AG04450 (cell line): ENCODE measurements at places on chromosomes 3 and 15. TPM values are rescaled to one million over a fixed set of nuclear protein-coding genes. Genes with fewer than 3 reads are reported as not detected.
A peak's percentile ranks its signal among the peaks of the same experiment; 100 is the strongest.

DNA sequence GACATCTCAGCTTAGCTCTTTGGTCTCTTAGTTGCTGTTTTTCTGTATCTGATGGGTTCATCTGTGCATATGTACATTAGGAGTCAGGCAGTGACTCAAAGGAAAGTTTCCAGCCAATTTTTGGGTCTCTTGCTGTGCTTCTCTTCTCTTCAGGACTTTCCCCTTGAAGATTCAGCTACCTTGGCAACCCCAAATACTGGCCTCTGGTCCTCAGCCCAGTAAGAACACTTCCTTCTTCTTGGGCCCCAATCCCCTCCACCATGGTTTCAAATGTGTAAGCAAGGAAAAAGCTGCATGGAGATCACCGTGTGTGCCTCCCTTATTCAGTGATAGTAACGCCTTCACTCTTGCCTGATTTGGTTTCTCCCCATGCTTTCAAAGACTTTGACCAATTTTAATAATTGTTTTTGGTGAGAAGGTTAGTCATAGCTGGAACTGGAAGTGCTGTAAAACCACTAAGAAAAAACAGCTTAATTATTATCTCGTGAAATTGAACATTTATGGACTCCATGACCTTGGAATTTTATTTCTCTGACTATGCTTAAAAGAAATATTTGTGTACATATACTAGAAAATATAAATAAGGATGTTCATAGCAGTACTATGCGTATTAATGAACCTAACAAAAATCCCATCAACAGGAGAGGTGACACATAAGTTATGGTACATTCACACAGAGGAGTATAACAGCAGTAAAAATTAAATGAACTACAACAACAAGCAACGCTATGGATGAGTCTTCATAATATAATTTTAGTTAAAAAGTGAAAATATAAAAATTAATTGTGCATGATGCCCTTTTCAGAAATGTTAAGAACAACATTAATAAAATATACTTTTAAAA, 125.3 kb upstream of the BCL6 start:
- no peak for DNase-seq

- no peak for DNase-seq
These were observed 35.5 kb downstream of the CADPS start for GRCh38 chr3:62839748-62840147.

DNA sequence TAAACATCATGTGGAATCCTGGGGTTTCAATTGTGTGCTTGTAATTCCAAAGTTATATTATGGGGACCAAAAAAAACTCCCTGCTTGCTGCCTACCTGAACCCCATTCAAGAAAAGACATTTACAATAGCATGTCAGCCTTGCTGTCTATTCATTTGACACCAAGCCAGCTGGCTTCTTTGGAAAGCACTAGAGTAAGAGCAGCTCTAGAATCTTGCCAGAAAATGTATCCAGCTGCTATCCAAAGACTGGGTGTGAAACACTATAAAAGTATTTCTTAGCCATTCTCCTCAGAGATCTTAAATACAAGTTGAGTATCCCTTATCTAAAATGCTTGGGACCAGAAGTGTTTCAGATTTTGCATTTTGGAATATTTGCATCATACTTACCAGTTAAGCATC, 87.4 kb downstream of the RAD18 start:
- peak; percentile 34 for DNase-seq

- peak; percentile 15 for DNase-seq
These were observed 673.4 kb downstream of the MECOM start for GRCh38 chr3:168990134-168990533.

GRCh38 chr3:52710512-52710911, 4.6 kb downstream of the SPCS1 start:
- no peak for DNase-seq

- DNase-seq: peak; percentile 91
These were observed 207.0 kb upstream of the DCBLD2 start for GRCh38 chr3:99108508-99108907.

- no peak for DNase-seq
These were observed 71.7 kb downstream of the TTBK2 start for GRCh38 chr15:42848846-42849245.

GRCh38 chr15:51335538-51336410, 2.6 kb downstream of the CYP19A1 start:
- no peak for DNase-seq

- DNase-seq: no peak
These were observed 126.9 kb downstream of the IQCH start for GRCh38 chr15:67381416-67382045.

DNA sequence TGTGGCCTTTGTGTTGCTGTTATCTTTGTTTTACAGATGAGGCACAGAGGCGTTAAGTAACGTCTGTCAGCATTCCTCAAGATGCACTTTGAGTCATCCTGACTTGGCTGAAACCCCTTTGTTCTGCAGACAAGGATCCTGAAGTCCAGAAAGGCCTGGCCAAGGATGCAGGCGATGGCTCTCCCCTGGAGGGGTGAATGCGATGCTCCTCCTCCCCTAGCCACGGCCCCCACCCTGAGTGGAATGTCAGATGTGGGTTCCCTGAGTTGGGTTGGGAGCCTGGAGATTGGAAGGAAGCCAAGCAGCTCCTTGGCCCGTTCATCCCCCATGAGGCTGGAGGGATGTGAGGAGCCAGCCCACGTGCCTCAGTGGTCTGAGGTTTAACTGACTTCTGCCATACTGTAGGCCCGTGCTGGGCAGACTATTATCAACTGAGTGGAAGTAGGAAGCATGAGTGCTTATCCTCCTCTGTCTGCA, 43.3 kb downstream of the POMGNT2 start:
- no peak for DNase-seq

- no peak for DNase-seq
These were observed 14.5 kb upstream of the IL16 start for GRCh38 chr15:81182031-81182755.

DNA sequence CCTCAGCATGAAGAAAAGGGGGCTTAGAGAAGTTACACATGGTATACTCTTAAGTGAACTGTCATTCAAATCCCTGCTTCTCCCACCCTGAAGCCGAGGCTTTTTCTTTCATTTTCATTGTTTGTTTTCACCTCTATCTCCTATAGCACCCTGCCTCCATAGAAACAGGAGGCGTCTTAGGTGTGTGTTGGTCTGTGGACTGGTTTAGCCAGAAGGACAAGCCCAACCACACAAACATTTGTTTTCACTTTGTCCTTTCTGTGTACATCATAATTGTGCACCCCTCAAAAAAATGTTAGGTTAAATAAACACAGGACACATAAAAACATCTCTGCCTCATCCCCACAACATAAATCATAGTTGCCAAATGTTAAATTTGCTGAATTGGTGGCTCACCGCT, 73.3 kb upstream of the UBE2E2 start:
- no peak for DNase-seq

DNA sequence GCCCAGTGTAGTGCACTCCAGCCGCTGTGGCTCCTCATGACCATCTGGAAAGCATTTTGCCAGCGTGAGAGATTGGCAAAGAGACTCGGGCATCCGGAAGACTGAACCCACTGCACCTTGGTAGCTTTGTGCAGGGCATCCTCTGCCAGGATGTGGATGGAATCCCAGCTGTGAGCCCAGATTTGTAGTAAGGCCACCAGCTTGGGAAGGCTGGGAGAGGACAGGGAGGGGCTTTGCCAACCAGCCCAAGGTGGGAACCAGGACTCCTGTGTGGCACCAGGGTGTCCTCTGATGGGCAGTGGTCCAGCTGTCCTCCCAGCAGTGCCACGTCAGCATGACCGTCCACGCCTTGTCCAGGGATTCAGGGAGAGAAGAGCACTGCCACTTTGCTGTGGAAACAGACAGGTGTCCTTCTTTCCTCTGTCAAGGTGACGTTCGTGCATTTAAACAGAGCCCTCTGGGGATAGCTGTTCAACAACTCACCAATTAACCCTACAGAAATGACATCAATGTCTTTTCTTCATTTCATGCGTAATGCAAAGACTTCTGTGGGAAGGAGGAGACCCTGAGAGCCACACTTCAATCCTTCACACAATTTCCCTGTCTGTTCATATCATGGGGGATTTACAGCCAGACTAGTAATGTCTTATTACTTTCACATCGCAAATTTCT, 19.1 kb downstream of the KLF15 start:
- no peak for DNase-seq

DNA sequence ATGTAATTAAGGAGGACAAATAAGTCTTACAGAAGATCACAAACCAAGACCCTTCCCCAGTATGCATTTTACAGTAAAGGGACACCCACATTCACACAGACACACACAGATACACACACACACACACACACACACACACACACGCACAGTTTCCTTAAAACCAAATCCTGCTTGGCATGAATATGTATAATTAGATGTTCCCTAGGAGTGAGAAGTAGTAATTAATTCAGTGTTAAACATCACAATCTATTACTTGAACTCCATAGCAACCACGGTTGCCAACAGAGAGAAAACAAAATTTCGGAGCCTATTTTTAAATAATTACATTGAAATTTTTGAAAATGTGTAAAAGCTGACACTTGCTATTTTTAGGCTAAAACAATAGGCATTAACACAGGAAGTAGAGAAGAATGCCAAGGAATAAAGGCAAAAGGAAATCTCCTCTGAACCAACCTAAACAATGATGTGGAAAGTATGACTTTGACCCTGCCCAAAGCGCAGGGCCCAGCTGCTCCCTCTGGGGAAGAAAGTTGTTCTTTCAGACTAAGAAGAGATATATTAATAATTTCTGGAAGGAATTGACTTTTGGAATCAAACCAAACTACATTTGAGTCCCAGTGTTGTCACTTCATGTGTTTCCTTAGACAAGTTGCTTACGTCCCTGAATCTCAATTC, 215.3 kb downstream of the CPNE4 start:
- DNase-seq: no peak

GRCh38 chr3:12369598-12369997, 80.7 kb downstream of the PPARG start:
- no peak for DNase-seq

DNA sequence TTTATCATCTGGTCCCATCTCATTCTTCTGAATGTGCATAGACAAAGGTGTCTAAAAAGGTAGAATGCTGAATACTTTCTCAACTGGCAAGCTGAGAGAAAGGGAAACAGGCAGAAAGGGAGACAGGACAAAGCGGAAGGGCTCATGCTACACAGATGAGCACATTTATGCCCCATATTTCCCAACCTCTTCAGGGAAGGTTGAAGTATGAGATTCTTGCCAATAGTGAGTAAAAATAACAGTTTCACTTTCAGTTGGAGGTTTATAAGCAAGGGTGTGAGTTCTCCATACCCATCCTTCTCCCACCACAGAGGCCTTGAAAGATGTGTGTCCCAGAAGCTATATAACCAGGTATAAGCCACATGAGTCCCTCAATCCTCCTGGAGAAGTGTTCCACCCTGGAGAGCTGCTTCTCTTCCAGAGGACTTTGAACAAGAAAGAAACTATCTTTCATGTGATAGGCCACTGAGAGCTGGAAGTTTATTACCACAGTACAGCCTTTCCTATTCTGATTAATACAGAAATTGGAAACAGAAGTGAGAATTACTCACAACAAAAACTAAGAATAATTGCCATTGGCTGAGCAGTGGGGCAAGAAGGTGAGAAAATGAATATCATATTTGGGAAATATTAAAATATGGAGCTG, 709.4 kb upstream of the NR2F2 start:
- DNase-seq: peak; percentile 10

DNA sequence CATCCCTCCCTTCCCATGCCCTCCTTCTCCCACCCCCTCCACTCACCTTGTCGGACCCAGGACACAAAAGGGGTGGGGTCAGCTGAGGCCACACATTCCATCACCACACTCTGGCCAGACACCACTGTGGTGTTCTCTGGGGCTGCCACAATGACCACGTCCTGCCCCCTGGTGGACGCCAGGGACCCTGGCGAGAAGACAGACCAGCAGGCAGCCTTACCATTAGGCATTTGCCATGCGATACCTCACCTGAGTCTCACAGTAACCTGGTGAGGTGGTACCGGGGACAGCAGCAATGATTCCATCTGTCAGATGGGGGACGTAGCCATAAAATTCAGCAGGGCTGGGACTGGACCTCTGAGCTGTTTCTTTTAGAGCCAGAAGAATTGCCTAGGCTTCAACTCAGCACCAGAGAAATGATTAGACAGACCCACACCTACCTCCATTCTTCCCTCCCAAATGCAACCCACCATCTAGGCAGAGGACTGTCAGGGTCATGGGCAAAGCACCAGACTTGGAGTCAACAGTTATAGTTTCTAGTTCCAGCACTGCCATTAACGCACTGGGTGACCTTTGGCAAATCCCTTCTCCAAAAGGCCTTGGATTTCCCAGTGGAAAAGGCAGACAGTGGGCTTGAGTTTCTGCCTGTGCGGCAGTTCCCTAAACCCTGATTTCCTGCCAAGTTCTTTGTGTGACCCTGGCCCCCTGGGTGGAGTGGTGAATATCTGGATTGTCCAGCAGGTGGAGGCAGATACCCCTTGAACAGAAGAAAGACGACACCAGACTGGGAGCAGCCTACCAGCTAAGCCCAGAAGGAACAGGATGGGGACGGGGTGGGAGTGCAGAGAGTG, 21.8 kb downstream of the IGDCC4 start:
- DNase-seq: no peak

DNA sequence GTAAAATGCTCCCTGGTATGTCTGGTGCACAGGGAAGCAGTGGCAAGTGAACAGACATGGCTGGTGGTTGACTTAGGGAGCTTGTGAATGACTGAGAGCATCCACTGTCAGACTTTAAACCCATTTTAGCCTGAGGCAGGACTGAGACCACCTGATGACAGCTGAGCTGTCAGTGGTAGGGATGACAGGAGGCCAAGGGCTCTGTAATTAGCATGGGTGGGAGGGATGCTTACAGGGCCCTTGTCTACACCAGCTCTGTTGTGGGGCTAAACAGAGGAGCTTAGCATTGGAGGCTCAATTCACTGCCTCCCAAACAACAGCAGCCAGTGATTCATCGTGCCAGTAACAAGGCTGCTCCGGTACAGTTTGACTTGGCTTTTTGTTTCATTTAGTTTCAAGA, 169.4 kb downstream of the CHST2 start:
- DNase-seq: no peak

The NKIRAS1 gene
- 6.5 and 10.4 TPM in 2 replicates for polyA plus RNA-seq

The RBP2 gene
- not detected in 2 replicates for polyA plus RNA-seq

The UCN2 gene
- 1.2 and 2.2 TPM in 2 replicates for polyA plus RNA-seq

The SLC28A2 gene
- polyA plus RNA-seq: not detected in 2 replicates
